Ovary (tissue), 10 donors: ENCODE measurements at places on chromosomes 5 and 9. TPM values are rescaled to one million over a fixed set of nuclear protein-coding genes. Genes with fewer than 3 reads are reported as not detected.

Gene RIGI
- 7.1 TPM for total RNA-seq

Gene FGFR4
- total RNA-seq = 90.3 TPM

Gene NR6A1
- total RNA-seq = 1.00 TPM

DNA sequence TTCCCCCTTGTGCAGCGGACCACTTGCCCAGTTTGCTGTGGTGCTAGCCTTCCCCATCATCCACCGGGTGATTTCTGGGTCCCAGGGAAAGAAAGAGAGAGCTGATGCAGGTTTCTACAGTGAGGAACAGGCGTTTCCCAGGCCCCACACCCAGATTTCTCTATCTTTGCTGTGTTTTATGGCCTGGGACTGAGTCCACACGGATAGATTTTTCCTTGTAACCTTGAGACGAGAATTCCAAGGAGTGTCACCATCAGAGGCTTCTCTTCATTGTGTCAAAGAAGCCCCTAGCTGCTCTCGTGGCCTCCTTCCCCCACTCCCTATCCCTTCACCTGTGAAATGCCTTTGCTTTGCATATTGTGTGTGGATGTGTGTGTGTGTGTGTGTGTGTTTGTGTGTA lies 21.2 kb upstream of the FGFR4 start:
- no peaks in the 10 kb centered on the region for H3K36me3 ChIP-seq
- H3K4me1 ChIP-seq = no peaks in the 10 kb centered on the region
- no peak for DNase-seq

DNA sequence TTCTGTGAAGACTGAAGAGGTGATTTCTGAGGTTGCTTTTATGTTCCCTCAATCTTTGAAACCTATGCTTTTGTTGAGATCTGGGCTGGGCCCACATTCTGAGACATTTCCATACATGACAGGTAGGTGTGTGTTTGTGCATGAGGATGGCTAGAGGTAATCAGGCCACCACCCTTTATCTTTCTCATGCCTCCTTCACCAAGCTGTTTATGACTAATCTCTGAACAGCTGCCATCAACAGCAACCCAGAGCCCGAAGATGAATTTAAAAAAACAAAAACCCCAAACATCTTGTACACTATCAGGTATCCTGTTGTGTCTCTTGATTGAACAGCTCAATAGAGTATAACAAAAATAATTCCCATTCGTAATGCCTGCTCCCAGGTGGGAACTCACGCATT lies 12.6 kb upstream of the C5orf46 start:
- H3K4me1 ChIP-seq = no peaks in the 10 kb centered on the region
- no peaks in the 10 kb centered on the region for H3K36me3 ChIP-seq
- no peak overlapping the region for H3K27ac ChIP-seq
- no peak for DNase-seq
- no peaks in the 10 kb centered on the region for H3K27me3 ChIP-seq

DNA sequence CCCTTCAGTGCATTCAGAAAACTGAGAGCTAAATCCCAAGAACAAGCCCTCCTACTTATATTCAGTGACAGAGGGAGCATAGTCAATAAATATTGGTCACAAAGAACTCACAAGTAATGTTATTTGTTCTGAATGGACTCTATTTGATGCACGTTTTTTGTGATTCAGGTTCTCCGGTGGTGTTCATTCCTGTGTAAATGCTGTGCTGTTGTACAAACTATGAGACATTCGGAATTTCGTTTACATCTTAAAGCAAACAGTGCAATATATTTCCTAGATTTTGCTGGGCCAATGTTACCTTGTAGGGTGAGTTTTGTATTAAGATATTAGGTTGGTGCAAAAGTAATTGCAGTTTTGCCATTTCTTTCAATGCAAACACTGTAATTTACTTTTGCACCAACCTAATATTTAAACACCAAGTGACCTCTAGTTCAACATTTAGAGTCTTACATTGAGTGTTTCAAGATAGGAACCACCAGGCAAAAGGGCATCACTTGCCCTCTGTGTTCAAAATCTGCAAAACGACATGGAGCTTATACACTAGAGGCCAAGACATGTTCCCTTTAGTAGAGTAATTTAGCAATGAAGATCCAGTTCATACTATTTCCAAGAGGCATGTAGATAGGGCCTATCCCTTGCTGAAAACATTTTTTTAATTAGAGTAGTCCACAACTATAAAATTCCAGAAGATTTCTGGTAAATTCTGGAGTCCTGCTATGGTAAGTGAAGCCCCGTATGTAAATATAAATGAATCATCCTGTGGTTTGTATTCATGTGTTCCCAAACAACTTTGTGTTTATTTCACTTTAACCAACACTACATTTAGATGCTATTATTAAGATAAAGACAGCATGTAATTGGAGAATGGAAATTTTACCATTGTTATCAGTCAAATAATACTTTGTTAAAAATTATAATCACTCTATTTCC lies 444.0 kb upstream of the PTGER4 start:
- no peaks in the 10 kb centered on the region for H3K4me1 ChIP-seq
- H3K4me3 ChIP-seq = no peak overlapping the region
